AG08395 (cell line): ENCODE measurements at places on chromosomes 5 and 9.

DNA sequence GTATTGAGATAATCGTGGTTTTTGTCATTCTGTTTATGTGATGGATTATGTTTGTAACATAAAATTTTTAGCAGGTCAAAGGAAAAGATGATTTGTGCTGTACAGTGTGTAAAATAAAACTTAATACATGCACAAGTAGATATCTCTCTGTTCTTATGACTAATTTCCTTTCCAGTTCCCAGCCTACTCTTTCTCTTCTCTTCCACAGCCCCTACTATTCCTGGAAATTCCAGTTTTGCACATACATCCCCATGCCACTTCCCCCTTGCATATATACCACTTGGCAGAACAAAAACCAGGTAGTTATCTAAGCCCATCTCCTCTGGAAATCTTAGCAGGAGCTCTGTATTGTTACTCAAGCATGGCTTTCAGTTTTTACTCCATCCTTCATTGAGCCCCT, 20.2 kb downstream of the TEK start:
- no peak for DNase-seq

- peak; percentile 14 for DNase-seq
Measured at GRCh38 chr9:37776328-37776727, 8.5 kb downstream of the EXOSC3 start.

DNA sequence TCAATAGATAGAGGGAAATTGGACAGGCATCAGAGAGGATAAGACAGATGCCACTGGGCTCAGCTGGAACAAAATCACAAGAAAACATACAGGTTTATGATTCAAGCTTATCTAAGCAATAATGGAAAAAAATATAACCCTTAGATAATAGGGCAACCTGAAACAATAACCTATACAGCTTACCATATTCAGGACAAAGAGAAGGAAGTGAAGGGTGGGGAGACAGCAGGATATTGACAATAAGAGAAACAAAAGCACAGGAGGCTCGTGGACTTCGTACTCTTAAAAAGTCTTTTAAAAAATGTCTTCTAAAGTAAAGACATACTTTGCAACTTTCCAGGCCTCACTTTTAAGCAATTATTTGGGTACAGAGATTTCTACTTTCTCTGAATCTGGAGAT, 225.3 kb downstream of the NTRK2 start:
- DNase-seq, result no peak

DNA sequence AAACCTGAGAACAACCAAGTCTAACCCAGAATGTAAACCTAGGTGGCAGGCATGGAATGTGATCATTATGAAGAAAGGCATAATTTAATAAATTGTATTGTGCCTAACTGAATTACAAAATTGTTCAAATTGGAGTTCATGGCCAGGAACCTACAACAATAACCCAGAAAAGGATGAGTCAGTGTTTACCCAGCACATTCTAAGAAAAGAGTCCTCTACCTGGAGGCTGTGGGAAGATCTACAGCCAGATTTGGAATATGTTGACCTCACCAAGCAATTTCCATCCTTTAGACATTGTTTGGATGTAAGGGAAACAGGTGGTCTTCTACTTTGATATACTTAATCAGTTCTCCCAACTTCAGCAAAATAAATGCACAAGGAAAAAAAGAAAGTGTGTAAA, 152.2 kb downstream of the TMEM161B start:
- DNase-seq, result no peak

GRCh38 chr9:20611691-20612287, 10.5 kb downstream of the MLLT3 start:
- peak; percentile 29 for DNase-seq

DNA sequence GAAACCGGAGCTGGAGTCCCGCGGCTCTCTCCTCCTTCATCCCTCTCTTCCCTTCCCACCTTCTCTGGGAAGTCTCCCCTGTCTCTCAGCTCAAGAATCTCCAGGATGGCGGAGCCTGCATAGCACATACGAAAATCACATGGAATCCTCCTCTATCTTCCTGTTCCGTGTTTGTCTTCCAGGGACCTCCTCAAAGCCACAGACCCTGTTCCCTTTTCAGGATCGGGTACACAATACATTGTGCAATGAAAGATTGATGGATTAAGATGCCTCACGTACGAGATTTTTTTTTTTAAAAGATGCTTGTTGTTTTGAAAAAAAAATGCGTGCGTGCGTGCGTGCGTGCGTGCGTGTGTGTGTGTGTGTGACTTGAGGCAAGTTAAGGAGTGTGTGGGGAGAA, 46.6 kb upstream of the OLFM1 start:
- no peak for DNase-seq

DNA sequence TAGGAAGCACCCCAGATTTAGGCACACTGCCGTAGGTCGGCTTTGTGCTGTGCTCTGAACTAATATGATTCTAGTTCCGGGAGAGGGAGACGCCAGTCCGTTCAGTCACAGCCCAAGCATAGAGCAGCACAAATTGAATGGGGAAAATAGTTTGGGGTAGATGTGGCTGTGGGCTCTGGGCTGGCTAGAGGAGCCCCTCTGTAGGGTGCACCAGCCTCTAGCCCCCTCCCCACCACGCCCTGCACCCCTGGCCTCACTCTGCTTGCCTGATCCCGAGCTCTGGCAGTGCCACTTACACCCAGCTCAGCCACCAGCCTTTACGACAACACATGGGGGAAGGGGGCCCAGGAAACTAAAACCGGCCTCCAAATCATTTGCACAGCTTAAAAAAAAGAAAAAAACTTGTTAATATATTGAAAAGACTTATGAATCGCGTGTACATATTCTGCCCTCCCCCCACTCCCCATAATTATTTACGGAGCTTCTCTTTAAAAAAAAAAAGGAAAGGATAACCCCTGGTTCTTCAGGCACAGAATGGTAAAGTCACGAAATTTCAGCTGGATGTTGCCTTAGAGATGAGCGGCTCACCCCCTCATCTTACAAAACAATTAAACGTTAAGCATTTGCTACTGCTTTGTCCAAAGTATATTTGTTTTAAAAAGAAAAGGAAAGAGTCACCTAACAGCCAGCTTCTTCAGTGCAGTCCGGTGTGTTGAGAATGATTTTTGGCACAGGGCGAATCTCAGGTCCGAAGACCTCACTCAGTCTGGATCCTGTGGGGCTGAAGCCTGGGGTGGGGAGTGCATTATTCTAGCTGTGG, 3.5 kb downstream of the LMX1B start:
- DNase-seq, result no peak

- DNase-seq, result no peak
Measured at GRCh38 chr5:166767858-166768257, 1523.6 kb upstream of the WWC1 start.

DNA sequence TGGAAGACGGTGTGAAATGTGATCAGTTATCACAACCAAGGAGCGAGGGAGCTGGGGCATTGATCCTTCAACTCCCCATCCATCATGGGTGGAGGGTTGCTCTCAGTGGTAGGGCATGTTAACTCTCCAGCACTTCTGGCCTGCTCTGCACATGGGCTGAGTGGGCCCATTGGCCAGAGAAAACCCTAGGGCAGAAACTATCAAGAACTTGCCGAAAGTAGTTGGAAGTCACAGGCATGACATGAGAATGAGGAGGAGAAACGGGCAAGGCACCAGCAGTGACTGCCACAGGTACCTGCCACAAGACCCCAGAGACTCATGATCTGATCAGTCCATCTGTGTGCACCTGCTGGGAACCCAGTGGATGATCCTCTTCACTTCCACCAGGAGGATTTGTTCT, 50.9 kb upstream of the CXCL14 start:
- DNase-seq, result no peak

DNA sequence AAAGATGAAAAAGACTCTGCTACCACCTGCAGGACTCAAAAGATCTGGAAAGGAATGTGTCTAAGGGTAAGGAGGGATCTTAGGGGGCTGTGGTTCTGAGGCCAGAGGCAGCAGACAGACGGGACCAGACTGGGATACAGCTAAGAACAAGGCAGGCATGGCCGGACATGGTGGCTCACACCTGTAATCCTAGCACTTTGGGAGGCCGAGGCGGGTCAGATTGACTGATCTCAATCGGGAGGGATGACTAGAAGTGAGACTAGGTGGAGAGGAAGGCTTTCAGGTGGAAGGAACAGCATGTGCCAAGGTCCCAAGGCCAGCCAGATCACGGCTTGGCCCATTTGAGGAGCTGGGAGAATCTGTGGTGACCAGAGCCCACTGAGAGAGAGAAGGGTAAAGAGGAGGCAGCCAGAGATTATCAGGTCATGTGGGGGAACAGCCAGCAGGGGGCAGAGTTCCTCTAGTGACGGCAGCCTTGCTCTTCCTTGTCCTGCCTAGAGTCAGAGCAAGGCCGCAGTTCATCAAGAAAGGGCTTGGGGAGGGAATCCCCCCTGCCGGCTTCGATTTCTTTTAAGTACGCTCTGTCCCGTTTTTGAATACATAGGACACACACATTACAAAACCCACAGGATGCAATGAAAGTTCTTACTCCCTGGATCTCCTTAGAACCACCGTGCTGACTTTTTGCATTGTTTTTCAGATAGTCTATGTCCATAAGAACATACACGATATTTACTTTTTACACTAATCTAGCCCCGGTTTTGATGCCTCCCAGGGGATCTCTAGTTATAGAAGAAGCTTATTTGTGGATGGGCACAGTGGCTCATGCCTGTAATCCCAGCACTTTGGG, 2.6 kb upstream of the OLFML2A start:
- peak; percentile 78 for DNase-seq

DNA sequence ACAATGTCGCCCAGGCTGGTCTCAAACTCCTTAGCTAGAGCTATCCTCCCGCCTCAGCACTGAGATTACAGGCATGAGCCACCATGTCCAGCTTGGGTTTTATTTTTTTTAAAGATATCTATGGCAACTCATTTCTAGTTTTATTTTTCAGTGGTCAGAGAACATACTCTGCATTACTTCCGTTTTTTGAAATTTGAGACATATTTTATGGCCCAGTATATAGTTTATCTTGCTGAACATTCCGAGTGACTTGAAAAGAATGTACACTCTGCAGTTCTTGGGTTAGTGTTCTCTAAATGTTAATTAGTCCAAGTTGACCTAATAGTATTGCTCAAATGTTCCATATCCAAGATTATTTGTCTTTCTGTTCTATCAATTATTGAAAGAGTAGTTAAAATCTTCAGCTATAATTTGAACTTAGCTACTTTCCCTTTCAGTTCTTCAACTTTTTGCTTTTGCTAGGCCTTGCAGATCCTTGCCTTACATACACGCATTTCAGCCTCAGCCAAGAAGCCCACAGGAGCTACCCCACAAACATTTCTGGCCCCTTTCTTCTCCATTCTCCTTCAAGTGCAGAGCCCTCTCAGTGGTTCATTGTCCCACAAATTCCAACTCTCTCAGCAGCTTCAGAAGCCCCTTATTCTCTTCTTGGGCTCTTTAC, 22.3 kb upstream of the SNAPC3 start:
- DNase-seq, result no peak
